Amygdala (tissue), 56 donors: ENCODE measurements at places on chromosomes 7 and 10.

DNA sequence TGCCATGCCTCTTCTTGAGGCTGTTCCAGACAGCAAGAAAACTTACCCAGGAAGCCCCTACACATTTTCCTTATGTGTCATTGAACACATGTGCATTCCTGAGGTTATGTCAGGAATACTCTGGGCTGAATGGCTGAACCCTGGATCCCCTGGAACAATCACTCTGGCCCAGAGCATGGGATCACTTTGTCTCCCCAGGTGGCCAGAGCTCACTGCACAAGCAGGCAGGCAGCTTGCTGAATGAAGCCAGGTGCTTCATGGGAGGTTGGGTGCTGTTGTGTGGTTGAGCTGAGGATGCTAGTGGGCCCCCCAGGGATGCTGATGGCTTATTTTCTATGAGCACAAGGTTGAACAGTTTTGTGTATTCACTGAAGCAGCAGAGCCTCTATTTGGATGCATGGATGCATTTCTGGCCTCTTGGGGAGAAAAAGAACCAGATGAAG, 54.7 kb upstream of the NPTX2 start:
- DNase-seq: no peak

DNA sequence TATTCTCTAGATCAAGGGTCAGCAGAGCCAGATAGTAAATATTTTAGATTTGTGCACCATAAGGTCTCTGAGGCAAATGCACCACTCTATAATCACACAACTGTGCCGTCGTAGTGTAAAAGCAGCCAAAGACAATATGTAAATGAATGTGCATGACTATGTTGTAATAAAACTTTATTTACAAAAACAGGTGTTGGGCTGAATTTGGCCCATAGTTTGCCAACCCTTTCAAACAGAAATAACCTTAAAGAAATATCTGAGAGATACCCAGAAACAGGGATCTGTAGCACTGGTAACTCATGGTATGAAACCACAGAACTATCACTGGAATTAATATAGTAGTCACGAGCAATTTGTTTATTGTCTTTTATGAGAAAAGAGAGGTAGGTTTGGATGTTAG, 86.0 kb downstream of the ARID5B start:
- no peak for DNase-seq

- no peak for DNase-seq
Observed at GRCh38 chr7:72805526-72806494, 22.2 kb downstream of the TYW1B start.

GRCh38 chr7:157955348-157955999, 618.7 kb downstream of the DNAJB6 start:
- DNase-seq: no peak

GRCh38 chr10:75432176-75432575, 752 bp downstream of the LRMDA start:
- no peak for DNase-seq

GRCh38 chr10:49388161-49388560, 7.7 kb downstream of the DRGX start:
- DNase-seq: no peak

DNA sequence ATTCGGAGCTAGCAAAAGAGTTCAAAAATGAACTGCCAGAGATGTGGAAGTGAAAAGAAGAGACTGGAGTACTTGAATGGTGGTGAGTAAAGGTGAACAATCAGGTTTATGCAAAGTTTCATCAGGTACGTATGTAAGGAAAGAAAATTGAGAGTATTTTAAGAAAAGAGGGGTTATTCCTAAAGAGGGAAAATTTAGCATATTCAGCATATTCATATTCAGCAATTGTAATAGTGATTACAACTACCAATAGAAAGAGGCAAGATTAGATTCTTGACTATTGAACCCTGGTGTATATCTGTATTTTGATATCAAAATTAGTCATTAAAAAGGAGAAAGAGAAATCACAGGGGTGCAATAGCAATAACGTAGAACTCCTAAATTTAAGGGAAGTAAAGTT, 100.9 kb downstream of the TES start:
- no peak for DNase-seq

DNA sequence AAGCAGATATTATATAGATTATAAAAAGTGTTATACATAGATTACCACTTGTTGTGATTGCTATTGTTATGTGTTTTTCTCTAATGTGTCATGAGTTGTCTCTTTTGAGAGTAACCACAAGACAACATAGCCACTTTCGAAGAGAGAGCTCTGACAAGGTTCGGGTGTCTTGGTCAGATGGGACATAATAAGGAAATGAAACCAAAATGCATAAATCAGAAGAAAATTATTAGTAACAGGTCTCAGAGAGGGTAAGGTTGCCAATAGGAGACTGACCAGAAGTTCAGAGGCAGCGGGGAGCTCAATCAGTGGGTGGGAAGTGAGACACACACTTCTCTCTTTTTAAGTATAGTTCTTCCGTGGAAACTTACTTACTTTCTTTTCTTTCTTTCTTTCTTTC, 639.2 kb upstream of the POT1 start:
- DNase-seq: no peak

GRCh38 chr10:122112021-122112616, 123.2 kb downstream of the TACC2 start:
- no peak for DNase-seq

GRCh38 chr10:63977329-63977923, 456.2 kb downstream of the REEP3 start:
- DNase-seq: no peak

DNA sequence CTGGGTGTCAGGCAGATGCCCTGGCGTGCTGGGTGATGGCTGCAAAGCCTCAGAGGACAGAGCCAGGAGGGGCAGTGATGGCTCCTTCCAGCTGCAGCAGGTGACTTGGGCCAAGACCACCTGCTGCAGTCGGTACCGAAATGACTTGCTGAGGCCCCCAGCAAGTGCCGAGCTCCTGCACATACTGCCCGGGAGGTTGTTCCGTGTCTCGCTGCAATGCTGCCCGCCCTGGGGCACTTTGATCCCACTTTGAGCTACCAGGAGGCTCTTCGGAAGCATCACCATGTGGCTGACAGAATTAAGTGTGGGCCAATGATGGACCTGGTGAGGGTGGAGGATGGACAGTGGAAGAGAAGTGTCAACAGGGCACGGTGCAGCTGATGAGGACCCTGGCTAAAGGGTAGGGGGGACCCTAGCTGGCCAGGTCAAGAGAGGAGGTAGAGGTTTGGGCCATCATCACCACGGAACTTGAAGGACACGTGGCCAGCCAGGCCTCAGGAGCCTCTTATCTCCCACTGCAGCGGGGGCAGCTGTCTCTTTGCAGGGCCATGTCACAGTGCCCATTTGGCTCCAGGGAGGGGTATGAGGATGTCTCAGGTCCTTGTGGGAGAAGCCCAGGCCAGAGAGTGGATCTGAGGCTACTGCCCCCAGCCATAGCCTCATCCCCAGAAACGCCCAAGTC, 51.1 kb upstream of the NANOS1 start:
- no peak for DNase-seq

GRCh38 chr7:47521816-47522561, 59.9 kb downstream of the TNS3 start:
- no peak for DNase-seq

DNA sequence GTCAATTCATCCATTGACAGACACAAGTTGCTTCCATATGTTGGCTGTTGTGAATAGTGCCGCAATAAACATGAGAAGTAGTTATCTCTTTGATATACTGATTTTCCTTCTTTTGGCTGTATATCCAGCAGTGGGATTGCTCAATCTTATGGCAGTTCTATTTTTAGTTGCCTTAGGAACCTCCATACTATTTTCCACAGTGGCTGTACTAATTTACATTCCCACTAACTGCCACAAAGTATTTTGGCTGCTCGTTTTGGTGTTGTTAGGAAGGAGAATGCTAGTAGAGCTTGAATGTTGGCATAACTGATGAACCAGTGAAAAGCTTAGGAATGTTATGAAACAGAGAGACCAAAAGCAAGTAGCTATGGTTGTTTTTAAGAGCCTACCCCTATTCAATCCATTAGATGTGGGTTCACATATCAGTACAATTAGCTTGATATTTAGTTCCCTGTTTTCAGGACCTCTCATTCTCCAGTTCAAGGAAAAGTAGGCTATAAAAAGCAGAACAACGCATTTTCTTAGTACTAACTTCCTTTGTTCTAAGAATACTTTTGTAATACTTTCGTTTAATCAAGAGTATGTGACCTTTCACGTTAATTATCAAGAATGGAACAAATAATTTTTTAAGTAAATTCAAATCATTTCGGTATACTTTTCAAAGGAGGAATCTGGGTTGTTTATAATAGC, 100.3 kb downstream of the FAS start:
- no peak for DNase-seq

GRCh38 chr7:152866791-152867501, 107.4 kb downstream of the ACTR3B start:
- no peak for DNase-seq

DNA sequence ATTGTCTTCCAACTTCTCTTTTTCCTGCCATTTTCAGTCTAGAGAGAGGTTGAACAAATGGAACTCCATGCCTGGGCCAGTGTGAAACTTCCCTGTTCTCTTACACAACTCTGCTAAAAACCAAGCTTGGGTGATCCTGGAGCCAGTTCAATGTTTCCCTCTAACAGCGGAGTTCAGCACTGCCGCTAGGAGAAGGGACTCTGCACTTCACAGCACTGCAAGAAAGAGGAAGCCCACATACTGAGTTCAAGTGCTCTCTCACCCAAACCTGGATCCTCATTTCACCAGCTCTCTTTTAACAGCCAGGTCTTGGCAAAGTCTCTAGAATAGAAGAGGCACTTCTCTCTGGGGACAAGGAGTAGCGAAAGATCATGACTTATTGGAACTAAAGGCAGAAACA, 18.8 kb downstream of the FOXI2 start:
- no peak for DNase-seq

DNA sequence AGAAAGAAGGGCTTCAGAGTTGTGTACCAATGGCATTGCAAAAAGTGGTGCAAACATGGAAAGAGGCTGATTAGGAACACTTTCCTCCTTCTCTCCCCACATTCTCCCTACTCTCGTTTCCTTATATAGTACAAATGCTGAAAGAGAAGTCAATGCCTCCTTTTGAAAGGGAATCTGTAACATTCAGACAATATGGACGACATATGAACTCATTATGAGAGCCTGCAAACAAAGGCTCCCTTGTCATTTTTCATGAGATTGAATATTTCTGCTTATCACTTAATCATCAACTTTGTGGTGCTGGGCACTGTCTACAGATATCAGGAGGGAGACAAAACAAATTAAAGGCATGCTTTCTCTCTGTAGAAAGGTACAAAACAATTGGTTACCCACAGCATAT, 437.1 kb upstream of the PHF14 start:
- no peak for DNase-seq

DNA sequence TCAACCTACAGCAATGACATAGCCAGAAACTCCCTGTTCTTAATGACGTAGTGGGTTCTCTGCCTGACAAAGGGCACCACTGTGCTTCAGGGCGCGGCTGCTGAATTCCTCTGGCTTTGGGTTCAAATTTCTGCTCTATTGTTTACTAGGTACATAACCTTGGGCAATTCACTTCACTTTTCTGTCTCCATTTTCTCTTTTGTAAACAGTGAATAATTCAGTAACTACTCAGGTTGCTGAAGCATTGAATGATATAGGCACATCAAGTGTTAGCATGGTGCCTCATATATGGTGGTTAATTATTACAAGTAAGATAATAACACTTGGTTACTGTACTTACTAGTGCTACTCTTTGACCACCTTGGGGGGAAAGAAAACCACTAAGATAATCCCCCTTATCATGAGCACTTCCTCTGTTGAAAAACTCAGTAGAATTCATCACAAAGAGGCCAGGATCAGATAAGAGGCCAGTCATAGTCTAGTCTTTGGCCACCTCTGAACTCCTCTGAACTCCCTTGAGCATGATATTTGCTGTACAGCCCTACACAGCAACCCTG, 92.0 kb upstream of the AHR start:
- no peak for DNase-seq

DNA sequence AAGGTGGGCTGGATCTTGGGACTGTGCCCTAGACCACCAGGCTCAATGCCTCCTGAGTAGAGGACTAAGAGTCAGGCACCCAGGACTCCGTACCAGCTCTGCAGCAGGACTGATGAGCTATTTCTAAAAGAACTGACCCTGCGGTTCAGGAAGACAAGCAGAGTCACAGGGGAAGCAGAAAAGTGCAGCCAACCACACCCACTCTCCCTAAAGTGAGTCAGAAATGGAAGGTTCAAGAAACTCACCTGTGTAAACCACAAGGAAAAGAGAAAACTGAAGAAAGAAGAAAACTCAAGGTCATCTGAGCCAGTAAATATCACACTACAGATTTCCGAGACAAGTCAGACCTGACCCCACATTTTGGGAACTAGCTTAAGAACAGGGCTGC, 2.5 kb downstream of the PARP12 start:
- DNase-seq: no peak

GRCh38 chr10:92419740-92420545, 129.0 kb downstream of the MARCHF5 start:
- no peak for DNase-seq

DNA sequence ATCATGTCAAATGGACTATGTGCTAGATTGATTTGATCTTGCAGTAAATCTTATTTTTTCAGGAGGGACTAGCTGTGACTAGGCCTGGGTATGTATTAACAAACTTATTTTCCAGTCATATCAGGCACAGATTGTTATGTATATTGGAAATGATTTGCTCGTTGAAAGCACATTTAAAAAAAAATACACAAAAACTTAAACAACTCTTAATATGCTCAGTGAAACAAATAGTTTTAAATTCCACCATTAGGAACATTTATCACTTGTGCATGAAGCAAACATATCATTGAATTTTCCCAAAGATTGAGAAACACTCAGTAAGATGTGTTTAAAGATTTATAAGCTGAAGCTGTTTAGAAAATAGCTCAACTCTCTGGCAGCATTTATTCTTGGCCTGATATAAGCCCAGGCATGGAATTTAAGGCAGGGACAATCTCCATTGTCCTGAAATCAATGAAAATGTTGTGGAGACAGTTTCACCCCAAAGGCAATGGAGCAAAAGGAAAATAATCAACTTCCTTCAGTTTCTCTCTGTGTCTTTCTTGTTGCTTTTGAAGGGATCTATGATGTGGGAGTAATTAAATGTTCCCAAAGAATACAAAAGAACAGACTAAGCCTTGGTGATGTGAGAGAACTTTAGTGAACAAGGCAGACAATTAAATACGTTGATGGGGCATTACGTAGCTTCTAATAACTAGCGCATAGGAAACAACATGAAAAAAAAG, 250.3 kb downstream of the GPR37 start:
- no peak for DNase-seq

GRCh38 chr7:36387435-36388231, 2.0 kb upstream of the ANLN start:
- no peak for DNase-seq

DNA sequence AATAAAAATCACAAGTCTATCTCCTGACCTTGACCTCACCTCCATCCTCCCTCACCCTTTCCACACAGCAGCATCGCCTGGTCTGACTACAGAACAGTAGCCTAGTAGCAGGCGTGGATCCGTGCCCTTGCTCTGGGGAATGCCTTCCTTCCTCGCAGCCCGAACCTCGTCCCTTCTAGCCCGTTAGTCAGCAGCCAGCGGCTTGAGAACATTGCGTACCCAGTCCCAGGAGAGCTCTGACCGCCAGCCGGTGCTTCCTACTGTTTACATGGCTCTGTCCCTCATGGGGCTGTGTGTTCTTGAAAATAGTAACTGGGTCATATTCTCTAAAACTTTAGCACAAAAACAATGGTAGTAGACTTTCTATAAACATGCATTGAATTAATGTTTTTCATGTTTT, 682.7 kb upstream of the IGFBP3 start:
- DNase-seq: no peak

GRCh38 chr7:143183024-143183423, at the start of gene TAS2R39:
TSS of gene TAS2R39 (plus strand) at chr7:143183419. CDS start at chr7:143183419, 0 bp downstream.
- no peak for DNase-seq

- no peak for DNase-seq
Observed at GRCh38 chr10:27621461-27621860, 117.4 kb downstream of the RAB18 start.
